Cerebellar nuclear complex (tissue), 1 donor: ENCODE measurements at places on chromosomes 12 and 14.
A peak's percentile ranks its signal among the peaks of the same experiment; 100 is the strongest.

GRCh38 chr12:27821259-27821973, 41.4 kb upstream of the MANSC4 start:
- no peak for DNase-seq

GRCh38 chr12:25377469-25378177, 126.9 kb upstream of the KRAS start:
- no peak for DNase-seq

DNA sequence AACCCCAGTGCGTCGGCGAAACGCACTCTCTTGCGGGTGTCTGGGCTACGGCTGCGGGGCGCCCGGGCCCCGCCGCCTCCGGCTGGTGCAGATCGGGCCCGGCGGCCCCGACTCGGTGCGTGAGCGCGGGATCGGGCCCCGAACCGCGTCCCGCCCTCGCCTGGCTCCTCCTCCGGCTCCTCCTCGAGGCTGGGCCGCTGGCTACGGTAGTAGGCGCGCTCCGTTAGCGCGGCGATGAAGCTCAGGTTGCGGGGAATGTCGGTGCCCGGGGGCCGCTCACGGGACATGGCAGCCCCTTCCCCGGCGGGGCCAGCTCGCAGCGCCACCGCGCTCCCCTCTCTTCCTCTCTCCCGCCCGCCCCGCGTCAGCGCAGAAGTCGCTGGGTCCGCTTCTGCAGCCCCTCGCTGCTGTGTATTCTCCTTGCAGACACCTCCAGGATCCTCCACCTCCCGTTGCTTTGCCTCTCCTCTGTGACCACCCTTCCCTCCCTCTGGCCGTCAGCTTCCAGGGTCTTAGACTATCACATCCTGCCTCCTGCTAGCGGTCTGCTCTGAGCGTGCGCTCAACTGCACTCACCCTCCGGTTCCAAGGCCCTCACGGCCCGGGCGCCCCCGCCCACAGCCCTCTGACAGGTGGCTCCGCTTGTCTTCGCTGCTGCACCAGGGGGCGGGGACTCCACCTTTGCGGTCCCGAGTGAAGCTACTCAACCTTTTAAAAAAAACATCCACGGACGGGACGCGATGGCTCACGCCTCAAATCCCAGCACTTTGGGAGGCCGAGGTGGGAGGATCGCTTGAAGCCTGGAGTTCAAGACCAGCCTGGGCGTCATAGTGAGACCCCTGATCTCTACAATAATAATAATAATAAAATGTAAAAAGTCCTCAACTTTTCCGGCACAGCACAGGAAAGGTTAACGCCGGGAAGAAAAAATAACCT, at the start of gene PPP1R3E:
Gene PPP1R3E (minus strand): TSS at position 570 of the 936 bp plus-strand sequence. CDS start 283 bp downstream, at position 287.
- no peak for DNase-seq

DNA sequence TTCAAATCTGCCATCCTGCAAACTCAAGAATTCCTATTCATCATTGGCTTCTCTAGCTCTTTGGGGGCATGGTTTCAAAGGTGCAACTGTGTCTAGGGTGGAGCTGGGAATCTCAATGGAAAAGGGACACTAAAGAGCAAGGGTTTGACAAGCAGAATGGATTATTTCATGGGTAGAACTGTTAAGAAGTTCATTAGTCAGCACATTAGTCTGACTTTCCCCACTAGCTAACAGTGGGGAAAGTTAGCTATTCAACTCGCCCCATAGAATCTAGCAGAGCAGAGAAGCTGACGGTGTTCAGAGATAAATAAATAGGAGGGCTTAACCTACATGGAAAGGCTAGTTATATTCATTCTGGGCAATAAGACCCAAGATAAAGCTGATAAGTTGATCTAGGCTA, 153.9 kb downstream of the EMP1 start:
- no peak for DNase-seq

DNA sequence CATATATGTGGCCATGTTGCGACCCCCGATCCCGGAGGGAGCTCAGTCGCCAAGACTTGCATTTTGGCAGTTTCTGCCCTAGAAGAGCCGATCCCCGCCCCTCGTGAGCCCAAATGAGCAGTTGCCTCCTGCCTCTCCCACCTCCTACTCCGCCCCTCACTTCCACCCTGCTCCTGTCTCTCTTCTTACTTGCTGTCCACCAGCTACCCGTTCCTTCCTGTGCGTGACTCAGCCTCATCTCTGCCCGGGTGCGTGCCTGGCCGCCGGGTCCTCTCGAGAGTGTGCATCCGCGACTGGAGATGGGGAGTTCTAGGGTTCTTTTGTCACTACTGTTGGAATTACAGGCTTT, 585 bp downstream of the GPATCH2L start:
- no peak for DNase-seq

DNA sequence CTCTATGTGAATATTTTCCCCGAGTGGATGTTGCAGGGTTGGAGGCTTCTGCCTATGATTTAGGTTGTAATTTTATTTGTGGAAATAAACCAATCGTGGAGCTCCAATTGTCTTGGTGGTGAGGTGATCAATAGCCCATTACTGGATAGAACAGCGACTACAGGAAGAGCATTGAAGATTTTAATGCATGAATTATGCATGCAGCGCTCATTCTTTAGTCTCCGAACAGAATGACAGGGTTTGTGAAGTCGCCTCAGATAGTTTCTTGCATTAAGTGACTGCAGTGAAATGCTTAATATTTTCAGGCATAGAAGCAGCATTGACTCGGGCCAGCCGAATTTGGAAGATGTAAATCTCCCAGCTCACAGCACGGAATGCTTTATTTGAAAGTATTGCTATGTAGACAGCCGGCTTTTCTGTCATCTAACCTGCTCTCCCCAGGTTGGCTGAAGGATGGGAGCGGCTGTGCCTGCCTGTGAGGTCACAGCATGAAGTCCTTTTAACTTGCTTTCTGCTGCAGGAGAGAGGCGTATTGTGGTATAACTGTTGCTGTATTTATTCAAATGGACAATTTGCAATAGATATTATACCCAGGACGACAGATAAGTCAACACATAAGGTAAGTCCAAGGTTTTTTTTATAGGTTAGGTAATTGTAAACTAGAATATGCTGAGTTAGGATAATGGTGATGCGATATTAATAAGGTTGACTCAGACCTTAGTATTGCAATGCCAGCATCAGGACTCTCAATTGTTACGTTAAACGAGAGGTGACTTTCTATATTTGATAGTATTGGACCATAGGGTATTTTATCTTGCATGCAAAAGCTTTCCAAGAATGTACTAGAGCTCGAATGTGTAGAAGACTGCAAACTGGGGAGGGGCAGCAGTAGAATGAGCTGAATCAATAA, 135.7 kb downstream of the CNTN1 start:
- DNase-seq, result peak; percentile 78

GRCh38 chr12:77995436-77996167, 164.9 kb downstream of the NAV3 start:
- no peak for DNase-seq

DNA sequence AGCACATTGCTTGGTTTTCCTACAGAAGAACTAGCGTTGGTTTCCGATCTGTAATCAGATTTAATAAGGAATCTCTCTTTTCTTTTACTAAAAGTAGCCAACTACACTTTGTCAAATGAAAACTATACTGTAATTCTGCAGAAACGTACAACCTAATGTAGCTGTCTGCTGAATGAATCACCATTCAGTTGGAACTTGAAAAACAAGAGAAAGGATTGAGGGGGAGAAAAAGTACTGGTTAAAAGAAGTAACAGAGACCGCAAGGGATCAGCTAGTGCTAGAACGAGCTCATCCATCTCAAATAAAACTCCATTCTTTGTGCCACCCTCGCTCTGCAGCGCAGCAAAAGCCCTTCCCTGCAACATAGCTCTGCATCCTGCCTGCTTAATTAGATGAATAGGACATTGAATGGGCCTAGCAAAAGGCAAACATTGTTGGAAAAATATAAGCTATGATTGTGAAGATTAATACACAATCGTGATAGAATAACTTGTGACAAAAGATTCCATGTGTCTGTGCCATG, 2.6 kb downstream of the GARIN2 start:
- DNase-seq, result no peak

GRCh38 chr12:32917094-32917611, 20.6 kb upstream of the PKP2 start:
- no peak for DNase-seq

- DNase-seq, result no peak
Observed at GRCh38 chr14:53432378-53432802, 279.3 kb upstream of the DDHD1 start.

DNA sequence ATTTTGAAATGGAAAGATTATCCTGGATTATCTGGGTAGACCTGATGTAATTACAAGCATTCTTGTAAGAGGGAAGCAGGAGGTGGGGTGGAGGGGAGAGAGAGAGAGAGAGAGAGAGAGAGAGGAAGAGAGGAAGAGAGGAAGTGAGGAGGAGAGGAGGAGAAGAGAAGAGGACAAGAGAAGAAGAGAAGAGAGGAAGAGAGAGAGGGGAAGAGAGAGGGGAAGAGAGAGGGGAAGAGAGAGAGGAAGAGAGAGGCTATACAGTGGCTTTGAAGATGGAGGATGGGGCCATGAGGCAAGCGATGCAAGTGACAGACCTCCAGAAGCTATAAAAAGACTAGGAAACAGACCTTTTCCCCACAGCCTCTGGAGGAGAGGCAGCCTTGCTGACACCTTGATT, 13.7 kb upstream of the CHST11 start:
- no peak for DNase-seq

GRCh38 chr12:124160097-124160756, 134.7 kb upstream of the RFLNA start:
- no peak for DNase-seq

DNA sequence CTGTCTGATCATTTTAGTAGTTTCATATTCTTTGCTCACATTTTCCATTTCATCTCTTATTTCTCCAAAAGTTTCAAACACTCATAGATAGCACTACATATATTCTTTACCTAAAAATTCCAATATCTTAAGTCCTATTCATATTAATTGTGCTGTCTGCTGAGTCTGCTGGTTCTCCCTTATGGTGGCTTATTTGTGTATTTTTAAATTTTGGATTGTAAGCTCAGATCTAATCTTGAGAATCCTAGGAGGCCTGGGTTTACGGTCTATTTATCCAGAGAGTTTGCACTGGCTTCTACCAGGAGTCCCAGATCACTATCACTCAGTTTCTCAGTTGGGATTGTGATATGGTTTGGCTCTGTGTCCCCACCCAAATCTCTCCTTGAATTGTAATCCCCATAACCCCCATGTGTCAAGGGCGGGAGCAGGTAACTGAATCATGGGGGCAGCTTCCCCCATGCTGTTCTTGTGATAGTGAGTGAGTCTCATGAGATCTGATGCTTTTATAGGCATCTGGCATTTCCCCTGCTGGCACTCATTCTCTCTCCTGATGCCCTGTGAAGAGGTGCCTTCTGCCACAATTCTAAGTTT, 10.2 kb downstream of the NT5DC3 start:
- no peak for DNase-seq

DNA sequence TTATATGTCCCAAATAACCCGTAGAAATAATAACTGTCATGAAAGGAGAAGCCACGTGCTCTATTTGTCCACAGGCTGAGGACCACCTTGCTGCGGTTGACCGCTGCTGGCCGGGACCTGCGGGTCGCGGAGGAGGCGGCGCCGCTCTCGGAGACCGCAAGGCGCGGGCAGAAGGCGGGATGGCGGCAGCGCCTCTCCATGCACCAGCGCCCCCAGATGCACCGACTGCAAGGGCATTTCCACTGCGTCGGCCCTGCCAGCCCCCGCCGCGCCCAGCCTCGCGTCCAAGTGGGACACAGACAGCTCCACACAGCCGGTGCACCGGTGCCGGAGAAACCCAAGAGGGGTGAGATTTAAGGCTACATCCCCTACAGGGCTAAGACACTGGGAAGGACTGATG, 21.0 kb downstream of the RPGRIP1 start:
- DNase-seq, result no peak

DNA sequence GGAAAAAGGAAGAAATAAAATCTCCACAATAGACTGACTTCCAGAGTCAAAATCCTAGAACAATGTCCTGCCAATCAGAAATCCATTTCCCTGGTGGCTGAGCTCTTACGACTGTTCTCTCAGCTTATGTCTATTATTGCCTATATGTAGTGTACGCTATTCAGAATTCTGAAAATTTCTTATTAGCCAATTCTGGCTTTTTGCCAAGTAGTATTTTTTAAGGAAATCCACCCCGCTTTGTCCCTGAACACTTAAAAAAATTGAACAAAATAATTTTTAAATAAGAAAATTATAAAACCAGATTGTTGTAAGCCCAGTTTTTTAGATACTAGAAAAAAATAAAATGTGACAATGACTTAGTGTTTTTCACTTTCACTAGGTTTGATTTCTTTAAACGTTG, 143.0 kb downstream of the KCNA5 start:
- DNase-seq, result no peak
